NCI-H2227 treated with DMSO at 0.1 percent for 48 hours (cell line): ENCODE measurements at places on chromosomes 11 and 22.

DNA sequence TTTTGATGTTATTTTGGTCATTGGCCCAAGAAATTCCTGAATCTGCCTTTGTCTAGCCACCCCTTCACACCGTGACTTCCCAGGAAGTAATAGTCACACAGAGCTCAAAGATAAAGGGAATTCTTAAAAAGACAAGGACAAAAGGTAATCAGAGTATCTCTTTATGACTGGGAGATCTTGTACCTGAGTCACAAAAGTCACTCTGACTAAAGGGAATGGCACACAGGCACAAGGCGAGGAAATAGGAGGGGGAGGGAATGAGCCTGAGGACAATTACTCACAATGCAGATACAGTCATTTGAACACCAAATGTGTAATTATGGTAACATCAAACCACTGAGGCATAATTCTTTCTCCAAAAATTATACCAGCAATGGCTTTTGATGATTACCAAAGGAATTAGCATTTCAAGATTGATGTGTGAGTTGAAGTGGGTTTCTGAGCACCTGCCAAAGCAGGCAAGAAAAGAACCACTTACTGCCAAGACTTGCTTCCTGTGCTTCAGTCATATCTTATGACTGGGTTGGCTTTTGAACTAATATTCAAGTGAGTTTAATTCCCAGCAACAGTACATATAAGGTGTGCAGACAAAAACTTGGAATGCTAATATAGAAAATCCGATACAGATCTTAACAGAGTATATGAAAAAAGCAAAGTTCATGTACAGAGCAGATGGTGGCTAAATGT, 856.4 kb downstream of the LRRC4C start:
- no peak for DNase-seq

DNA sequence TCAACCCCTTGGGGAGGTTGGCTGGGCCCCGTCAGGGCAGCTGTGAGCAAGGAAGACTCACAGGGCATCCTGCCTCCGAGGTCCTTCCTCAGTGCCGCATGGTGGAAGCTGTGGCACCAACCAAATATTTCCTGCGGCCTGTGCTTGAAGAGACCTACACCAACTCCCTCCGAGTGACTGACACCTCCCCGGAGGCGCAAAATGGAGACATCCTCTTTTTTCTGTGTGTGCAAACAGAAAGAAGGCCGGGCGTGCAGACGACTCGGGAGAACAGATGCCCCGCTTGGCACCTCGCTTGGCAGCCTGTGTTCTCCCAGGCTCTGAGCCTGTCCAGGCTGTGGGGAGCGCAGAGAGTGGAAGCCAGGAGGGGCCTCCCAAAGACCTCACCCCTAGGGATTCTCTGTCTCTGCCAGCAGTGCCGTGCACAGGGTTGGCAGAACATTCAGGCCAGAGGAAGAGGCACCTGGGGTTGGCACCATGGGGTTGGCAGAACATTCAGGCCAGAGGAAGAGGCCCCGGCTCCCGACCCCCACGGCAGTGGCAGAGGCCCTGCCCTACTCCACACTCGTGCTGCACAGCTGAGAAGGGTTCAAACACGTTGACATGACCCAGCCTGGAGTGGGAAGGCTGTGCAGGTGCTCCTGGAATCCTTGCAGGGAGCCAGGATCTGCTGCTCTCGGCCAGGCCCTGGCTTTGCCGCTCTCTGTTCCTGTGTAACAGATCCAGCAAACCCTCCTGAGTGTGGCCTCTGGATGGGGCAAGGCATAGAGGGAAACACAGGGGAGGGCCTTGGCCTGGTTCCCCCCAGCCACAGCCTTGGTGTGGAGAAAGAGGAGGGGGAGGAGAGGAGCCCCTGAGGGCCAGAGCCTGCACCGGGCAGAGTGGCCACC, 805.5 kb downstream of the BRD1 start:
- DNase-seq = no peak

GRCh38 chr11:507727-508515, 879 bp upstream of the RNH1 start:
- DNase-seq = peak; percentile 15

DNA sequence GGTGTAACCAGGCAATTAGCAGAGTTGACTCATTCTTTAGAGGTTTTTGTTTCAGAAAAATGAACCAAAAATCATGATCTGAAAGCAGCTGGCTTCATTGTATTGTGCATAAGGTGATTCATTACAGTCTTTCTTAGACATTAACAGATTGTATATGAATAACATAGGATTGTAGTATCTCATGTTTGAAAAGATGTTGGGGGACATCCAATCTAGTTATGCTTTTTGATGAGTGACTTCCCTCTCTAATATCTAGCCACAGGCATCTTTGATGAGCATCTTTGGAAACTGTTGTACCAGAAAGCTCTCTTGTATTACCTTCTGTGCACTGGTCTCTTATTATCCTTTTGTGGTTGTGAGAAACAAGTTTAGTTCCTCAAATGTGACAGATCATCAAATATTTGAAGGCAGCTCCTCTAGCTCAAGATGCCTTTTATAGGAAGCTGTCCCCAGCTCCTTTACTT, 8.3 kb downstream of the GRK3 start:
- no peak for DNase-seq

GRCh38 chr11:90774727-90775566, 552.1 kb upstream of the CHORDC1 start:
- no peak for DNase-seq

DNA sequence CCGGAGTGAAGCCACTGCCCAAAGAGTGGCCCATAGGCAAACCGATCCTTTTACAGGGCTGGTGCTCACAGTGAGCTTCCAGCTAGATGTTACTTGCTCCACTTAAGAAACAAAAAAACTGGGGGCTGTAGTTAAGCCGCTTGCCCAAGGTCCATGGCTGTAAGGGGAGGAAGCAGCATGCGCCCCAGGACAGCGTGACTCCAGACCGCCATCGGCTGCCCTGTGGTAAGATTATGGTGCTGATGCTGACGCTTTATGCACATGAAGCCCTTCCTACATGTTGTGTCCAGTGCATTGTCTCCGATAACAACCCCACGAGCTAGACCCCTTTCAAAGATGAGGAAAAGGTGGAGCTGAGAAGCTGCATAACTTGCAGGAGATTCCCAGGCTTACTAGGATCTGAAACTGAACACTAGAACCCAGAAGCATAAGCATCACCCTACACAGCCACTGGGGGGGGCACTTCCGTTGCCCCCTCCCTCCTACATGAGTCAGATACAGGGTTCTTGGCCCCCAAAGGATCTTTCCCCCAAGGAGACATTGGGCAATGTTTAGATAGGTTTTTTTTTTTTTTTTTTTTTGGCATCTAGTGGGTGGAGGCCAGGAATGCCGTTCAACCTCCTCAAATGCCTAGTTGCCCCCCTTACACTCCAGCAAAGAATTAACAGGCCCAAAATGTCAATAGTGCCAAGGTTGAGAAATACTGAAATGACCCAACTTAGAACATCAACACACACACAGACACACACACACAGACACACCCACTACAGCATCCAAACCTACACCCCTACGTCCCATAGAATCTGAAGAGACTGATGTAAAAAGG, 53.9 kb downstream of the MN1 start:
- no peak for DNase-seq

- no peak for DNase-seq
These were observed 105.5 kb downstream of the CSNK2A3 start for GRCh38 chr11:11247576-11247975.
